ENCODE measurements at places on chromosomes 7 and 10.

GRCh38 chr7:73539709-73540108 is 17.6 kb upstream of the BAZ1B start:
- no peak for DNase-seq

- DNase-seq = no peak
Observed at GRCh38 chr10:97882142-97883091, 32.8 kb downstream of the GOLGA7B start.

DNA sequence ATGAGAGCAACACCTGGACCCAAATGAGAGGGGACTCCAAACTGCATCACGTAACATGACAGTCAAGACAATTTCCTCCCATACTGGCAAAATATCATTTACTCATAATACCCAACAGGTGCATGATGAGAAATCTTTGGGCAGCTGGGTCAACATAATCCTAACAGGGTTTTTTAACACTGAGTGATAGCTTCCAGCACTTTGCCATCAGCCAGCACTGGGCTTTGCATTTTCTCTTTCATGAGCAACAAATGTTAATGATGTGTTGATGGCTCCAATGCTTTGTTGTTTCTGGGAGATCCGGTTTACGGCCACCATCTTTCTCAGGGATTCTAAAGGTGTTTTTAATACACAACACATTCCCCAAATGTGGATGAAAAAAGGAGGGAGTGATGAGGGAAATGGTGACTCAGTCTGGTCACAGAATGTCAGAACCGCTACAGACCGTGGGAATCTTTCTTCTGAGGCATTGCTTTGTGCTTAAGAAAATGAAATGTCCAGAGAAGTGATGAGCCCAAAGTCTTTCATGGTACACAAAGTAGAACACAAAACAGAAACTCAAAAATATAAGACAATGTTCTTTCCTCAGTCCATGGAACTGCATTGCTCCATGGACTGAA is 705.7 kb upstream of the IGFBP3 start:
- DNase-seq = peak; percentile 5

DNA sequence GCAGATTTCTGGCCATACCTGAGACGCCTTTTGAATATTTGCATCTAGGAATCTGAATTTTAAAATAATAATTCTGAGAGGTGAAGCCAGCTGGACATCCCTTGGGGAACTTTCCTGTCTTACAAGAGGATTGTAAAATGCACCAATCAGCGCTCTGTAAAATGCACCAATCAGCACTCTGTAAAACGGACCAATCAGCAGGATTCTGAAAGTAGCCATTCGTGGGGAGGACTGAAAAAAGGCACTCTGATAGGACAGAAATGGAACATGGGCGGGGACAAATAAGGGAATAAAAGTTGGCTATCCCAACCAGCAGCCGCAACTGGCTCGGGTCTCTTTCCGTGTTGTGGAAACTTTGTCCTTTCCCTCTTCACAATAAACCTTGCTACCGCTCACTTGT is 9.9 kb downstream of the PPIF start:
- no peak for DNase-seq

DNA sequence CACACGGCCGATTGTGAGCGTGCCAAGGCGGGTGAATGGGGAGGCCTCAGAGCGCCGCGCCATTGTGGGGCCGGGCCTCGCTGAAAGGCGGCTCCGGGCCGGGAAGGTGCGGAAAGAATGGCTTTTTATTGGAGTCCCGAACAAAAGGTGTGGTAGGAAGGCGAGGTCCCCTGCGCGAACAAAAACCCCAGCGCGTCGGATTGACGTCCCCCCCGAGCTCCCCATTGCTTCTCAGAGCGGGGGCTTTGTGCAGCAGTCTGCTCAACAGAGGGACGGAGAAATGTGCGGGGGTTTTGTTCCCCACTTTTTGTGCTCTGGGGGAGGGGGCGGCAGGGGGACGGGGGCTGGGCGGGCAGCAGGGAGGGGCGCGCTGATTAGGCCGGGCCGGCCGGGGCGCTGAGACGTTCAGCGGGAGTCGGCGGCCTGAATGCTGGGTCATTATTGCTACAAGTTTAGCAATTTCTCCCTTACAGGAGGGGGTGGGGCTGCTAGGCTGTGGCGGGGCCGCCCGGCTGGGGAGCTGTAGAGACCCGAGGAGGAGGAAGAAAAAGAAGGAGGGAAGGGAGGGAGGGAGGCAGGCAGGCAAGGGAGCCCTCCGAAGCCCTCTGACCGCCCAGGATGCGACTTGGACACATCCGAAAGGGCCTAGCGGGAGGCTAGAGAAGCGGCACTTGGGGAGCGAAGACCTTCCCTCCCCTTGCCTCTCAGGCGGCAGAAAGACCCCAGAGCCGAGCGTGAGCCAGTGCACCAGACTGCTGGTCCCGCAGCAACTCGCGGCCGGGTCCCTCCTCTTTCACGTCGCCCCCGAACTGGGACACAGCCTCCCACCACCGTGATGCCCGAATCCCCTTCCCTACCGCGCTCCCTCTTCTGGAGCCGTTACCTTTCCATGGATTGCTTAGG is 4.6 kb downstream of the NKX2-3 start:
- no peak for DNase-seq

- no peak for DNase-seq
Observed at GRCh38 chr10:85493703-85494102, 872.9 kb downstream of the GRID1 start.

GRCh38 chr7:6074612-6075380 is 43.6 kb downstream of the ANKRD61 start:
- DNase-seq = no peak

DNA sequence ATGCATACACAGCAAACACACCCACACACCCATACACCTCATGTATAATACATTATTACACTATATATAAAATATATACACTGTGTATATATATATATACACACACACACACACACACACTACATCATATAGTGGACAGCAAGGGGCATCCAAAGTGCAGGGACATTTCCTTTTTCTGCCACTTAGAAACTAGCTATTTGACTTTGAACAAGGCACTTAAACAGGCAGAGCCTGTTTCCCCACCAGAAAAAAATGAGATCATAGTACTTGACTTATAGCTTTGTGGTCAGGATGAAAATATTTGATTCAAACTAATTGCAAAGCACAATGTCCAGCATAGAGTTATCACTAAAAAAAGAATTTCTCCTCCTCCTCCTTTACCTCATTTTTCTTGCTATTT is 254.3 kb upstream of the NPVF start:
- DNase-seq = no peak

DNA sequence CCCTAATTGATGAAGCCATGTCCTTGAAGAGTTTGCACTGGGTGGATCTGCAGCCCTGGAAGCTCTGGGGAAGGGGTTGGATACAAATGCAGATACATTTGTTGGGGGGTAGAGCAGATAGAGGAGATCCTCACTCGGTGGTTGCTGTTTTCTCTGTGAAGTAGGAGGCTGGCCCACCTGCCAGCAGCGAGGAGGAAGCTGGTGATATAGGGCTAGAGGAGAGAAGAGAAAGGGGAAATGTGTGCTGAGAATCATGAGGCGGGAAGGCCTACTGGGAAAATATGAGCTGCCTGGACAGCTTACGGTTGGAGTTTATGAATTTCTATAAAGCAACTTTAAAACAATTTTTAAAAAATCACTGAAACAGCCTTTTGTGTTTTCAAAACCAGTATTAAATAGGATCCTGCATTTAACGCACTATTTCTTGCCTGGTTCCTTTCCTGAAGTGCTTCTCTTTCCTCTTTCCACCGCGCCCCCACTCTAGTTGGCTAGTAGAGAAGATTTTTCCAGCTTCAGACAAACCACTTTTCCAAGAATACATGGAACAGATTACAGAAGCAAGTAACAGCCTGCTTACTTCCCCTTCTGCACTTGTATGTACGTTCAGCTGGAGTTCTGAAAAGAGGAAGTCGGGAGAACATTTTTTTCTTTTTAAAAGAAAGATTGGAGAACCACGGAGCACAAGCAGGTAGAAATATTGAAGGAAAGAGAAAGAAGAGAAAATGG is 100.6 kb upstream of the GLCCI1 start:
- DNase-seq = no peak

- no peak for DNase-seq
Observed at GRCh38 chr10:72122221-72122620, 33.9 kb upstream of the SPOCK2 start.

- no peak for DNase-seq
Observed at GRCh38 chr10:68402276-68402675, 4.8 kb downstream of the RUFY2 start.

DNA sequence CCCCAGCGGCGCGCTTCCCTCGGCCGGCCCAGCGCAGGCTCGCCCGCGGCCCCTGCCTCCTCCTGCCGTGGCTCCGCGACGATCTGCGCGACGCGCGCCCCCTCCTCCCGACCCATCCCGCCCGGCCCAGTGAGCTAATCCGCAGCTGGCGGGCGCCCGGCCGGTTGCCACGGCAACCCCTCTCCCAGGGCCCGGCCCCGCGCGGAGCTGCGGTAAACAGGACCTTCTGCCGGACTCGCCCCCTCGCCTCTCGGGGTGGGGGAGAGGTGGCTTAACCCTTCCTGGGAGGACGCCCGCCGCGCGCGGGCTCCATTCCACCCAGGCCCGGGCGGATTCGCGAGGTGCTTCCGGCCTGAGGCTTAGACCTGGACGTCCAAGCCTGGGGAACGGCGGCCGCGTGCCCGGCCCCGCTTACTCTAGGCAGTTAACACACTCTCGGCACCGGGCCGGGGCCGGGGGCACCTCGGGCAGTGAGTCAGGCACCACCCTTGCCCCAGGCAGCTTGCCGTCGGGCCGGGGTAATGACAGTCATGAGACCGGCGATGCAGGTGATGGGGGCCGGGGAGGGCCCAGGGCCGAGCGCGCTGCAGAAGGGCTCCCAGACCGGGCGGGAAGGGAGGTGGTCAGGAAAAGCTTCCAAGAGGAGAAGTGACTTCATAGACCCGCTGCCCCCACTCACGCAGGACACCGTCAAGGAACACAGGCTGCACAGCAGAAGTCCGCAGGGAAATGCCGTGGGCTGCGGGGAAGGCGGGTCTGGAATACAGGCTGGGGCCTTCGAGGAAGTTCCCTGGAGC is at the start of gene DENND2A:
DENND2A (minus strand) TSS at position 87 of the 797 bp plus-strand sequence. CDS start 38,416 bp downstream, outside the sequence.
- peak; percentile 67 for DNase-seq

Data from NCI-H748 treated with DMSO at 0.1 percent for 48 hours (cell line).